Ureter (tissue), 1 donor: ENCODE measurements at places on chromosomes 13 and 19. TPM values are rescaled to one million over a fixed set of nuclear protein-coding genes. Genes with fewer than 3 reads are reported as not detected.

The CARM1 gene
- total RNA-seq: 41.2 TPM

The ZNF823 gene
- 21.5 TPM for total RNA-seq

The CPAMD8 gene
- 51.8 TPM for total RNA-seq

The KASH5 gene
- not detected for total RNA-seq

The AP3D1 gene
- total RNA-seq: 148 TPM

The SERPINE3 gene
- 0.31 TPM for total RNA-seq

- DNase-seq: no peak
Observed at GRCh38 chr19:13012690-13013608, 17.7 kb downstream of the NFIX start.

GRCh38 chr13:108980237-108980636 lies 350.8 kb downstream of the MYO16 start:
- no peak for DNase-seq

- DNase-seq: no peak
Observed at GRCh38 chr19:8373867-8374813, 10.2 kb downstream of the ANGPTL4 start.

DNA sequence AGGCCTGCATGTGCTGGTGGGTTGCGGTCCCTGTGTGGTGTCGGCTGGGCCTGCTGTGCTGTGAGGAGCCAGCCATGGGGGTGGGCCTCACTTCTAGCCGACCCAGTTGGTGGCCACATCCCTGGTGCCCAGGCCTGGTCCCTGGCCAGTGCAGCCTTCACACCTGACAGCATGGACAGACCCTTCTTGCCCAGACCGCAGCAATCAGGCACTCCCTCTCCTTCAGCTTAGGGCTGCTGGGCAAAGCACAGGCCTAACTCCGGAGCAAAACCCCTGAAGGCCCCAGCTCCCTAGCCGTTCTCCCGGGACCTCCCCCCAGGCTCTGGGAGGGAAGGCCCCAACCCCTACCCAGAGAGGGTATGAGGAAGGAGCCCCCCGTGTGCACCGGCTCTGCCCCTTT lies 6.6 kb upstream of the MCF2L start:
- no peak for DNase-seq

GRCh38 chr13:33634546-33634982 lies 183.4 kb upstream of the RFC3 start:
- no peak for DNase-seq

GRCh38 chr13:36211567-36211966 lies 2.8 kb downstream of the SOHLH2 start:
- DNase-seq: no peak
